Activated T-helper 2 cell treated with anti-CD3 and anti-CD28 coated beads, Interferon-gamma antibody, Interleukin-2, Interleukin-4, amounts not matched to agents 10 μg/mL and 5 μg/mL and 100 μg/mL, durations not matched to agents 14 hours and 24 hours and 36 hours (primary cell): ENCODE measurements at places on chromosomes 11 and 22.

- H3K27me3 ChIP-seq, result no peaks in the 10 kb centered on the region
- no peak overlapping the region for H3K4me3 ChIP-seq
- H3K36me3 ChIP-seq, result no peaks in the 10 kb centered on the region
- H3K4me1 ChIP-seq, result no peaks in the 10 kb centered on the region
- H3K27ac ChIP-seq, result no peak overlapping the region
Measured at GRCh38 chr22:42743501-42743991, 22.9 kb upstream of the A4GALT start.

- no peaks in the 10 kb centered on the region for H3K36me3 ChIP-seq
- peaks cover 32% of the 10 kb centered on the region for H3K27me3 ChIP-seq
- no peaks in the 10 kb centered on the region for H3K4me1 ChIP-seq
- no peak overlapping the region for H3K27ac ChIP-seq
- DNase-seq, result no peak
Measured at GRCh38 chr11:117792241-117792640, 4.8 kb downstream of the DSCAML1 start.

- H3K27me3 ChIP-seq, result no peaks in the 10 kb centered on the region
- no peak overlapping the region for H3K4me3 ChIP-seq
- peaks cover 4% of the 10 kb centered on the region for H3K4me1 ChIP-seq
- no peak for DNase-seq
Measured at GRCh38 chr11:61732705-61733104, 19.7 kb upstream of the MYRF start.

GRCh38 chr11:88188251-88188931, 13.1 kb upstream of the RAB38 start:
- no peaks in the 10 kb centered on the region for H3K4me1 ChIP-seq
- H3K27ac ChIP-seq, result no peak overlapping the region
- H3K27me3 ChIP-seq, result peaks cover 24% of the 10 kb centered on the region
- no peaks in the 10 kb centered on the region for H3K36me3 ChIP-seq
- no peak overlapping the region for H3K4me3 ChIP-seq

GRCh38 chr11:113021111-113021510, 59.9 kb downstream of the NCAM1 start:
- H3K27ac ChIP-seq, result no peak overlapping the region
- no peaks in the 10 kb centered on the region for H3K27me3 ChIP-seq
- DNase-seq, result no peak
- H3K36me3 ChIP-seq, result no peaks in the 10 kb centered on the region
- H3K4me3 ChIP-seq, result no peak overlapping the region

DNA sequence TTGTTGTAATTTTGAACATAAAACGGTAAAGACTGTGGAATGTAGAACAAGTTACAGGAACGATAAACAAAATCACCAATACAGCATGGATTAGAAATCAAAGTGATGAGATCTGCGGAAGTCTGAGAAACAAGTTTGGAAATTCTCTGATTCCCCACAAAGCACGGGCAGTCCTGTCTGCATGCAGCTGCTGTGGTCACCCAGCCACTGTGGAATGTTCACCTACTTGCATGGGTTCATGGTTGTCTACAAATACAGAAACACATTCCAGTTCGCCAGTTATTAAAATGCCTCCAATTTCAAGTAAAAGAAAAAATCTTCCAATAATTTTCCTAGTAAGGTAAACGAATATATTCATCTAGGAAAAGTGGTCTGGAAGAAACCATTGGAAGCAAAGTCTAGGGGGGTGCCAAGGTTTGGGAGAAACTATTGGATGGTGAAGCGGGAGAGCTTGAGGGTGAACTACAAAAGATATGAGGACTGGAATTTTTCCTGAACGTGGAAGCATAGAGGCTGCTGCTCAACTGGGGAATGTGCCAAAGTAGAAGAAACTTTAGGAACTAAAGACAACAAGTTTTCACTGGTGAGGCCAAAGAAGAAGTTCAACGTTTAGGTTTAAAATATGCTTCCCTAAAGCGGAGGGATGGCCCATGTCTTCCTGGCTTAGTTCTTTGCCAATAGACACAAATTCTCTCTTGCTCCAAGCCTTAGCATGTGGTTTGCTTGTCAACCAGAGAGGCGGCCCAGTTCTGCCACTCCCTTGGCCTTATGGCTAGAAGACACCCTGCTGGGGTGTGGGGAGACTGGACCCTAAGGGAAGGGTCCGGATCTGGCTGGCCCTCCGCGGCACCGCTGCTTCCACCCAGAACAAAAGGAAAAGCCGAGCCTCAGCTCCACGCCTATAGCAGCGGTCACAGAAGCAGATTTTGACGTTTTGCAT, 70.2 kb downstream of the CTTN start:
- no peak overlapping the region for H3K4me3 ChIP-seq
- no peak overlapping the region for H3K27ac ChIP-seq
- peaks cover 17% of the 10 kb centered on the region for H3K27me3 ChIP-seq
- no peaks in the 10 kb centered on the region for H3K36me3 ChIP-seq
- no peak for DNase-seq
- H3K4me1 ChIP-seq, result peaks cover 1% of the 10 kb centered on the region

- H3K36me3 ChIP-seq, result peaks cover 25% of the 10 kb centered on the region
- H3K4me3 ChIP-seq, result peak overlapping the region; percentile 93
- H3K27ac ChIP-seq, result peak overlapping the region; percentile 67
Measured at GRCh38 chr22:49657275-49657973, 170.2 kb downstream of the BRD1 start.

DNA sequence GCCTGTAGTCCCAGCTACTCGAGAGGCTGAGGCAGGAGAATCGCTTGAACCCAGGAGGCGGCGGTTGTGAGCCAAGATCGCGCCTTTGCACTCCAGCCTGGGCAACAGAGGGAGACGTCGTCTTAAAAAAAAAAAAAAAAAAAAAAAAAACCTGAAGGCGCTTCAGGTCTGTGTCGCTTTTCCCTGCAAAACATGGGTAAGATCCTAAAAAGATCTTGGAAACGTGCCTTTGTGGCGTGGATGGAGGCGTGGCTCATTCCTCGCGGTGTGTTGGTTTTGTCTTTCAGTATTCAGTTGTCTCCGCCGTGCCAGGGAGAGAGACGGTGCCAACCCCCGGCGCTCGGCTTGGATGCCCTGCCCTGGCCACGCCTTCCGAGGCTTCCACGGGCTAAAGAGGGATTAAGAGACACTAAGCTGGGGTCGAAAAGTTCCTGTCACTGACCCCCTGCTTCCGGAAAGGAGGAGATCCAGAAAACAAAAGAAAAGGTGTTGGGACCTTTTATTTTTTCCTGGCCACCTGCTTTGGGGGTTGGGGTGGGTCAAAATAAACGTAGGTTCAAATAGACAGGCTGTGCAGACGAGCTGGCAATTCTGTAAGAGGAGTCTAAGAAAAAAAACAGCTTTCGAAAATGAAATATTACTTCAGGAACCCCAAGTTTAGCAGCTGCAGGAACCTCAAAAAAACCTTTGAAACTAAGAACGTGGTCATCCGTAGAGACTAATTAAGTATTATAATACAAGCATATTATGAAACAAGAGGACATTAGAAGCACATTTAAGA, 1.1 kb upstream of the SLC35F2 start:
- peak; percentile 11 for DNase-seq
- peaks cover 12% of the 10 kb centered on the region for H3K27me3 ChIP-seq
- H3K36me3 ChIP-seq, result peaks cover 11% of the 10 kb centered on the region
- peaks cover 20% of the 10 kb centered on the region for H3K4me1 ChIP-seq
- H3K4me3 ChIP-seq, result peak overlapping the region; percentile 96
- peak overlapping the region; percentile 88 for H3K27ac ChIP-seq

DNA sequence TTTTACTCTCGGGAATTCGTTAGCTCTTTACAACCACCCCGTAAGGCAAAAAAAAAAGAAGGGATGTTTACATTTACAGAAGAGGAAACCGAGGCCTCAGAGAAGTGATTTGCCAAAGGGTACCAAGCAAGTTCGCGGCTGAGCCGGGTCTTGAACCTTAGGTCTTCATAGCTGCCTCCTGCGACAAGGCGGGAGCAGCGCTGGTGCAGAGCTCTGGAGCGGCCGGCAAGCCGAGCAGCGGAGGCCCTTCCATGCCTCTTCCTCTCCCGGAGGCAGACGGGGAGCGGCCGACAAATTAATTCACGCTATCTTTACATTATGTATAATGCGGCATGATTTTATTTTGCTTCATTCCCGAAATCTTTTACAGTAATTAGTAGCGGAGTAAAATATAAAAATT, 536.3 kb downstream of the INSC start:
- H3K27me3 ChIP-seq, result peaks cover 19% of the 10 kb centered on the region
- no peak for DNase-seq
- H3K27ac ChIP-seq, result no peak overlapping the region
- no peaks in the 10 kb centered on the region for H3K36me3 ChIP-seq
- peaks cover 3% of the 10 kb centered on the region for H3K4me1 ChIP-seq
- no peak overlapping the region for H3K4me3 ChIP-seq

DNA sequence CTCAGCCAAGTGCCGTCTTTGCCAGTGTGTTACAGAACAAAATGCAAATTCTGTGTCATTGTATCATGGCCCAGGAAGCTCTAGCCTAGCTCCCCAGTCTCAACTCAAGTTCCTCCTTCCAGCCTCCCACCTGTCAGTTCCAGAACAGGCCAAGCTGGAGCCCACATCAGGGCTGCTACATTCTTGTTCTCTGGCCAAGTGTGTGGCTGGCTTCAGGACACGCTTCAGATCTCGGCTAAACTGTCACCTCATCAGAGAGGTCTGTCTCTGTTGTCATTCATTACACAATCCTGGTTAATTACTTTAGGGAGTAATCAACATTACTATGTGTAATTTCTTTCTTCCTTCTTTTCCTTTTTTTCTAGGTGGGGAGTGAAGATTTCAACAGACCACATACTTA, 347.0 kb upstream of the SYN3 start:
- H3K36me3 ChIP-seq, result no peaks in the 10 kb centered on the region
- no peaks in the 10 kb centered on the region for H3K27me3 ChIP-seq
- H3K27ac ChIP-seq, result no peak overlapping the region

DNA sequence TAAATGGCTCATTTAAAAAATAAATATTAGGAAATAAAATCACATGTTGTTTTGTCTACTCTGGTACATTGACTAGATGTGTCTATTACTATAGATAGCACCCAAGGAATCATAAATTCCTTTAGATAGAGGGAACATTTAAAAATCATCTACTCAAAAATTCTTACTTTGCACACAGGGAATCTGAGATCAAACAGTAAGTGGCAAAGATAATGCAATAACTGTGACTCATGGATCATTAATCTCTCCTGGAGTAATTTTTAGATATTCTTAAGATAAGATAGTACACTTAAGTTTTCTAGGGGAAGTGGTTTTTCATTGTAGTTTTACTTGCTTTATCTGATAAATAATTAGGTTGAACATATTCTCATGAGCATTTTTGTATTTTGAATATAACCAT, 468.9 kb downstream of the LUZP2 start:
- no peak for DNase-seq
- no peaks in the 10 kb centered on the region for H3K27me3 ChIP-seq
- no peaks in the 10 kb centered on the region for H3K36me3 ChIP-seq
- H3K4me3 ChIP-seq, result no peak overlapping the region

- no peaks in the 10 kb centered on the region for H3K36me3 ChIP-seq
- no peak overlapping the region for H3K27ac ChIP-seq
- H3K4me3 ChIP-seq, result no peak overlapping the region
Measured at GRCh38 chr11:106959800-106960199, 58.5 kb downstream of the GUCY1A2 start.

DNA sequence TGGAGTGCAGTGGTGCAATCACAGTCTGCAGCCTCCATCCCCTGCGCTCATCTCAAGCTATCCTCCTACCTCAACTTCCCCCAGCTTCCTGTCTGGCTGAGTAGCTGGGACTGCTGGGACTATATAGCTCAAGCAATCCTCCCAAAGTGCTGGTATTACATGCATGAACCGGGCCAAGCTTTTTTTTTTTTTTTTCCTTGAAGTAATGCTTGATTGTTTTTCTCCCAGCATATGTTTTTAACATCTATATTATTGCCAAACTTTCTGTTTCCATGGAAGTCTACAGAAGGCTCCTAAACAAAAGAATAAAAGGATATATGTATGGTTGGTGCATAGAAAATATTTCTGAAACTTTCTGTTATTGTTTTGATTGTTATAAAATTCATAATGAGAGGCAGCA, 853.6 kb downstream of the KCNA4 start:
- no peak for DNase-seq
- no peaks in the 10 kb centered on the region for H3K4me1 ChIP-seq
- H3K27me3 ChIP-seq, result no peaks in the 10 kb centered on the region

GRCh38 chr11:14884667-14885273, 7.3 kb downstream of the CYP2R1 start:
- peaks cover 30% of the 10 kb centered on the region for H3K4me1 ChIP-seq
- no peak for DNase-seq
- H3K36me3 ChIP-seq, result peaks cover 76% of the 10 kb centered on the region
- no peak overlapping the region for H3K4me3 ChIP-seq
- no peaks in the 10 kb centered on the region for H3K27me3 ChIP-seq

DNA sequence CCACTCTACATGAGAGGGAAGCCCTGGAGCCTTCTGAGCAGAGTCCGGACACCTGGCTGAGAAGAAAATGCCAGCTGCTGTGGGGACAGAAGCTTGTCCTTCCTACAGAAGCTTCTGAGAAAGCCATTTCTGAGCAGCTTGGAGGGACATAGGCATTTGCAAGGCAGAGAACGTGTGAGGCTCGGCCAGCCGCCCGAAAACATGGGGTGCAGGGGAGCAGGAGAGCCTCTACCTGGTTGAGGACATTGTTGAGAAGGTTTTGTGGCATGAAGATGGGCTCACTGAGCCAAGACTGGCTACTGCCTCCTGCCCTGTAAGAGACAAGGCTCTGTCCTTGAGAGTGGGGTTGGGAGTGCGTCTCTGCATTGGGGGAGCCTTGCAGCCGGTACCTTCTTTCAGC, 25.3 kb downstream of the SAMM50 start:
- H3K4me3 ChIP-seq, result no peak overlapping the region
- no peak overlapping the region for H3K27ac ChIP-seq
- no peaks in the 10 kb centered on the region for H3K4me1 ChIP-seq
- no peaks in the 10 kb centered on the region for H3K27me3 ChIP-seq
- peaks cover 63% of the 10 kb centered on the region for H3K36me3 ChIP-seq

GRCh38 chr11:88016392-88017170, 158.7 kb downstream of the RAB38 start:
- peak; percentile 37 for DNase-seq
- H3K4me3 ChIP-seq, result no peak overlapping the region
- H3K27me3 ChIP-seq, result no peaks in the 10 kb centered on the region
- no peaks in the 10 kb centered on the region for H3K4me1 ChIP-seq
- no peaks in the 10 kb centered on the region for H3K36me3 ChIP-seq

DNA sequence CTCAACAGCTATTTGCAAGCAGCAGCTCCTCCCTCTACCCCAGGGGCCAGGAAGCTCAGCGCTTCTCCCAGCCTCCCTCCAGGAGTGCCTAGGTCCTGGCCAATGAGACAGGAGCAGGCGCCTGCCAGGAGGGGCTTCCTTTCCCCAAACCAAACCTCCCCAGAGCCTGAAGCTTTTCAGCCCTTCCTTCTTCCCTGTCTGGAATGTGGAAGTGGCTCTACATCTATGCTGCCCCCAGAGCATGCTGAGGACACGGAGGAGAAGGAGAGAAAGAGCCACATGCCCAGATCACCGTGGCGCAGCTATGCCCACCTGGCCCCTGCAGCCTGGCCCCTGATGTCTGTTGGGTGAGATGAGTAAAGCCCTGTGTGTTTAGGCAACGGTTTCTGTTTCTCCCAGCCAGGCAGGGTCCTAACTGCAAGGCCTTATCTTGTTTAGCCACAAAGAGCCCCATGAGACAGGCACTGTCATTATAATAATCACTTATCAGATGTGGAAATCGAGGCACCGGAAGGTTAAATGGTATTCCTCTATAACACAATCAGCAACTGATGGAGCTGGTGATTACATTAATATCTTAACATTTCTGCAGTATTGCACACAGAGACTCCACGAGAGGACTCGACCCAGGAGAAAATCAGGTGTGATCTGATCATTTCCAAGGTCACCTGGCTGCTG, 315.8 kb downstream of the CTTN start:
- H3K4me3 ChIP-seq, result no peak overlapping the region
- no peak for DNase-seq
- H3K27ac ChIP-seq, result no peak overlapping the region
- peaks cover 4% of the 10 kb centered on the region for H3K4me1 ChIP-seq
- H3K27me3 ChIP-seq, result peaks cover 8% of the 10 kb centered on the region
